Renal cortex interstitium (tissue), 15 donors: ENCODE measurements at places on chromosomes 11 and 22. TPM values are rescaled to one million over a fixed set of nuclear protein-coding genes. Genes with fewer than 3 reads are reported as not detected.
A peak's percentile ranks its signal among the peaks of the same experiment; 100 is the strongest.

Gene ENTHD1
- not detected for polyA plus RNA-seq

DNA sequence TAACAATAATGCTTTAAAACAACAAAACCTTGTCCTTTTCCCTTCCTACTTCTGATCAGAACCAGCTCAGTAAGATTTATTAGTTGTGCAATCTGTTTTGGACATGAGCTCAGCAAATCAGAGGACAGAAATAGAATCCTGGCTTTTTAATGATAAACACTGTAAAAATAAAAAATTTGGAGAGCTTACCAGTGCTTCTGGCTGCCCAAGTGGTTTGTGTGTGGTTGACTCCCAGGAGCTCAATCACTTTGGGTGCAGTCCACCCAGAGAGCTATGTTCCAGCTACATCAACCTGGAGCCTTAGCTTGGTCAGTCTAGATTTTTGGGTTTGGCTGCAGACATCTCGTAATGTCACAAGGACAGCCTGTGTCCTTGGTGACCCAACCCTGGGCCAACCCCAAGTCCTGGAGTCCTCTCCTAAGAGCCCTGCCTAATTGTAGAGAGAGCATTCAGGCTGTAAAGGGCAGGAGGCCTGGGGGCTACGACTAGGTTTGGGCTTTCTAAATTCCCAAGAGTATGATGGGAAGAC is 28.5 kb downstream of the CD44 start:
- DNase-seq, result no peak

DNA sequence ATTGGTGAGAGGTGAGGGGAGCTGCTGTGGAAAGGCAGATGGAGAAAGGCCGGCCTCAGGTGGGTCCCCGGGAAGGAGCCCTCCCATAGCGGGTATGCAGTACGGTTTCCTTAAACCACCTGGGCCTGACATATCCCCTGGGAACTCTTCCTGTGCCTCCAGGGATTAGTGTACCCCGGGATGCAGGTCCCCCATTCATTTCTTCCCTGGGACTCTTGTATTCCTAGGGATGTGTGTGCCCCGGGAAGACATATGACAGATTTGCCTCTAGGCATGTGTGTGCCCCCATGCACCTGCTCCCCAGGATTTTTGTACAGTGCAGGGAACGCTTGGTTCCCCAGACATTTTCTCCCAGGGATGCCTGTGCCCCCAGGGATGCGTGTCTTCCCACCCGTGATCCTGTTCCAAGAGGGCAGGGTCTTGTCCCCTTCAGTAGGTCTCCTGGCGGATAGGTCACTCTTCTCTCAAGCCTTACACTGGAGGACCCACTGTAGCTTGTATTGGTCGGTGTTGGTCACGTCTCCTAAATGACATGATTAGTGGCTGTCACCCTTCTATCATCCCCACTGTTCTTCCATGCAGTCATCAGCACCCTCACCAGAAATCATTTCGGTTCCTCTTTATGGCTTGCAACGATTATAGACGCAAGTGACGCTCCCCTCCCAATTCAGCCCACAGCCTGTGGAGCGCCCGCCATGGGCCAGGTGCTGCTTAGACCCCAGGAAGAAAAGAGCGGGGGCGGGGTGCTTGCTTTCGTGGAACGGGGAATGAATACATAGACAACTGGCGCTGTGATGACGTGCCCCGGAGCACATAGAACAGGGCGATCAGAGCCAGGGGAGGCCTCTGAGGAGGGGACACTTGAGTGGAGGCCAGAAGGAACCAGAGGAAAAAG is 1.3 kb downstream of the PARVB start:
- DNase-seq, result no peak

- no peak for DNase-seq
Observed at GRCh38 chr11:27211370-27212127, 151.5 kb downstream of the CCDC34 start.

DNA sequence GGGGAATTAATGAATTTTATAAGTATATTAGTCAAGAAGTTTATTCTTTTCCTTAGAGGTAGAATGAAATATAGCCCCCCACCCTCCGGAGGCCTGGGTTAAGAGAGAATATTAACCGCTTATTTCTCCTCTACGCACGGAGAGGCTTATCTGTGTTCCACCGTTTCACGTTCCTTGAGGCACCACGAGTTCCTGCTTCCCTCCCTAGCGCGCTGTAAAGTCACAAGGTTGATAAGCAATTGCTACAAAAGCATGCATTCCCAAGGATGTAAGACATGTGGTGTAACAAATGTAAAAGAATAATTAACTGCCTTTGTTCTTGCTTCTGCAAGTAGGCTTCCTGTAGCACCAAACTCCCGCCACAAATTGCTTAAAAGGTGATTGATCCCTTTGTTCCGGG is 1.5 kb upstream of the ANKRD42 start:
- DNase-seq, result no peak

- no peak for DNase-seq
Observed at GRCh38 chr11:128570632-128571031, 16.7 kb downstream of the ETS1 start.

DNA sequence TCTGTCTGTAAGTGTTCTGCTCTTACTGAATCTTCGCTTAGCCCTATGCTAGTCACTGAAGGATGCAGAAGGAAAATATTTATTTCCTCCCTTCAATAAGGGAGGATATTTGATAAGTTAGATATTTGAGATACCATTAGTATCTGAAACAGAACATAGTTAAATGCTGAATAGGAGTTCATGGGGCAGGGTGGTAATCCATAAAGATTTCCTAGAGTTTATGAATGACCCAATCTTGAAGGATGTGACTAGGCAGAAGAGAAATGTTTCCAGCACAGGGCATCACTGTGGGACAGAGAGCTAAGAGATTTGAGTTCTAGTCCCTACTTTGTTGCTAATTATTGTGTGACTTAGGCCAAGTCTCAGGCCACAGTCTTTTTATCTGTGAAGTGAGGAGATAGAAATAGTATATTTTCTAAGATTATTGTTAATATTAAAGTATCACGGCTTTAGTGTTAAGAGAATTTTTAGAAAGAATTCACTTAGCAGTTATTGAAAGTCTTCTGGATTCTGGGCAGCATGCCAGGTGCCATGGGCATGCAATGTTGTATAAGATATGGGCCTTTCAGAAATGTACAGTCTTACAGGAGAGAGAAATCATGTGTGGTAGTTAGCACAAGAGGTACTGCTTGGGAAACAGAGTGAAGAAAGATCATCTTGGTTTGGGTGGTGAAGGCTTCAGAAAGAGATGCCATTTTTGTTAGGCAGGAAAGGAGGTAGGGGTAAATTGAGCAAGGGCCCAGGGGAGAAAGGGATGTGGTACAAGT is 24.0 kb downstream of the SWAP70 start:
- DNase-seq, result no peak

GRCh38 chr11:20046416-20046815 is 113.9 kb downstream of the DBX1 start:
- DNase-seq, result no peak

GRCh38 chr11:62607714-62608113 is 4.9 kb downstream of the EML3 start:
- no peak for DNase-seq

Gene FGF19
- 0.59 TPM for polyA plus RNA-seq

Gene GRIA4
- 0.95 TPM for polyA plus RNA-seq

Gene GAB4
- 0.06 TPM for polyA plus RNA-seq

- DNase-seq, result no peak
Observed at GRCh38 chr22:36874309-36874696, 13.5 kb downstream of the NCF4 start.

- DNase-seq, result no peak
Observed at GRCh38 chr22:24291515-24292201, 21.0 kb downstream of the SPECC1L start.

DNA sequence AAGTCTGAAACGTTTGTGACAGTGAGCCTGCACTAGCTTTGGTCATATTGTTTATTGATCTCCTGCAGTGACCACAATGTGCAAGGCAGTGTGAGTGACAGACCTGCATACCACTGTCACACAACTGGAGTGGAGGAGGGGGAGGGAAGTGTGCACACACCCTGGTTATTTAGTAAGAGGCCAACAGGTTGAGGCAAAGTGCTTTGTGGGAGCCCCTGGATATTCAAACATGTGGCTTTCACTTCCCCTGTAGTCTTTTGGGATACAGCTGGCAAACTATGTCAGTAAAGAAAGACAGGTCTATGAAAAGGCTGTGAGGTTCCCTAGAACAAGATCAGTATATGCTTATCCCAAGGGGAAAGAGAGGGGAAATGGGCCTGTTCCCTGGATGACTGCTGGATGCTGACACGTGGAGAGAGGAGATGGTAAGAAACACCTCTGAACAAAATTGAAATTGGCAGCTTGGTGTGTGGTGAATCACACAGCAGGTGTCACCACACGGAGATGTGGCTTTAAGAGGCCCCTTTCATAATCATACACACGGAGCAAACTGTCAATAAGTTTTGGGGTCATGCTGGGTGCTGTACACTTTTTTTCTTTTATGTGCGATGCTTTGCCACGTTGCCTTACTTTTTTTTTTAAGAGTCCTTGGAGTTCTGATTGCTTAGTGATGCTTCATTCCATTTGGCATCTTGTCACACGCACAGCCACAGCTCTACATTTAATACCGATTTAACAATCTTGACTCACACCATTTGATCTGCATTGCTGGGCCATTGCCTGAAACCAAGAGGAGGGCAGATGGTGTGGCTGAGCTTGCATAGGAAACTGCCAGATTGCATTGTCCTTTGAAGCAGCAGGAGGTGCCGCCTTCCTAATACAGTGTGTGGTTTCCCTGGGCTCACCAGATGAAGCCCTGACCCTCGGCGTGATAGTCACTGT is 11.3 kb downstream of the OSBP2 start:
- no peak for DNase-seq

DNA sequence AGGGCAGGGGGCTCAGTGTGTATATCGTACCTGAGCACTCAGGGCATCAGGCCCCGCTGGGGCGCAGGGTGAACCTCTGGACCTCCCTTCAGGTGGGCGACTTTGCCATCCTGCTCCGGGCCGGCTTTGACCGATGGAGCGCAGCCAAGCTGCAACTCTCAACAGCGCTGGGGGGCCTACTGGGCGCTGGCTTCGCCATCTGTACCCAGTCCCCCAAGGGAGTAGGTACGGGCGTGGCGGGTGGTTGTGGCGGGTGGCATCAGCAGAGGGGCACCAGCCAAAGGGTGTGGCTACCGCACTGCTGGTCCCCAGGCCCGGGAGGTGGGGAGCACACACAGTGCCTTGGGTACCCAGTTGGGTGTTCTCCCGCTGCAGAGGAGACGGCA is 6.3 kb downstream of the SLC39A13 start:
- DNase-seq, result no peak

GRCh38 chr11:2933375-2934020 is 4.3 kb upstream of the PHLDA2 start:
- no peak for DNase-seq

- DNase-seq, result no peak
Observed at GRCh38 chr11:75236062-75236461, 4.5 kb upstream of the TPBGL start.

GRCh38 chr11:68911731-68912130 is 8.0 kb downstream of the IGHMBP2 start:
- no peak for DNase-seq

Gene PARVG
- 2.5 TPM for polyA plus RNA-seq

- no peak for DNase-seq
Observed at GRCh38 chr11:131378931-131379330, 8.5 kb downstream of the NTM start.

Gene WT1
- 236 TPM for polyA plus RNA-seq

Gene SH3BP1
- 24.1 TPM for polyA plus RNA-seq

- no peak for DNase-seq
Observed at GRCh38 chr11:119011476-119012053, 6.6 kb downstream of the RPS25 start.

Gene SYNGR1
- polyA plus RNA-seq, result 23.7 TPM

DNA sequence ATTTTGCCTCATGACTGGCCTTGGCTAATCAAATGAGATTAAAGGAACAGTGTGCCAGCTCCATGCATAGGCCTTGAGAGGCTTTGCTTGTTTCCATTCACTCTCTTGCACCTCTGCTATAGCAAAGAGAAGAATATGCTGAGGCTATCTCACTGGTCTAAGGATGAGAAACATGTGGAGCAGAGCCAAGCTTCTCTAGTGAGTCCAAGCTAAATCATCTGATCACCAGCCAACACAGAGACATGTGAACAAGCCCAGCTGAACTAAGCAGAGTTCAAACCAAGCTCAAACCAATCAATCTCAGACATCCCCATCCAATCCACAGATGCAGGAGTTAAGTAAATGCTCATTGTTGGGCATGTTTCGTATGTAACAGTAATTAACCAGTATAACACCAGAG is 69.4 kb upstream of the API5 start:
- peak; percentile 29 for DNase-seq

GRCh38 chr22:40593460-40594273 is 42.9 kb downstream of the MRTFA start:
- DNase-seq, result no peak

- DNase-seq, result no peak
Observed at GRCh38 chr11:11605821-11606450, 15.9 kb downstream of the GALNT18 start.

Gene IL18BP
- 9.5 TPM for polyA plus RNA-seq

- no peak for DNase-seq
Observed at GRCh38 chr11:17741487-17741886, 6.9 kb downstream of the KCNC1 start.

DNA sequence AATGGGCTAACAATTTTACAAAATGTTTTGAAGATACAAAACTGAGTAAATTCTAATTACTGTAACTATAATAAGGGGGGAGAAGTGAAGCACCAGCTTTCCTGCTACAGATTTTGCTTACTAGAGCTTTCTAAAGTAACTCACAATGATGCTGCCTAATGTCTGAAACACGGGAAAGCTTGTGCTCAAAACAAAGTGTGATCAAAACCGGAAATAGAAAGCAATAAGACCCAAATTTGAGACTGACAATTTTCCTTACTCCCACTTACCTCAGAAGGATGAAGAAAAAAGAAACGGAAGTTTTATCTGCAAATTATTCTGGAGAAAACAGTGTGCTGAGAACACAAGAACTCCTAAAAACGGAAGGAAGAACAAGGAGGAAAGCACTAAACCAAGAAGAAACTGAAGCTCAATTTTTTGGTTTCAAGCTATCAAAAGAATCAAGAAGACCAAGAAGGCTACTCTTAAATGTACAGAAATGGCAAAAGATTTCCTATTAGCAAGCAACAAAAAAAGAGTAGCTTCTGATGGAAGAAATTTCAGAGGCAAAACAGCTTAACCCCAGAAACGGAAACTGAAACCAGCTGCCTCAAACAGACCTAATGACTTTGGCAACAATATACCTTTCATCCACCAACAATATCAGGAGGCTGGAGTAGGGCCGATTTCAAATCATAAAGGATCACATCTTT is 33.4 kb downstream of the AMBRA1 start:
- no peak for DNase-seq

- DNase-seq, result no peak
Observed at GRCh38 chr11:1469911-1470680, 16.5 kb downstream of the MOB2 start.

Gene OR51G1
- not detected for polyA plus RNA-seq

Gene MRGPRX3
- polyA plus RNA-seq, result not detected

DNA sequence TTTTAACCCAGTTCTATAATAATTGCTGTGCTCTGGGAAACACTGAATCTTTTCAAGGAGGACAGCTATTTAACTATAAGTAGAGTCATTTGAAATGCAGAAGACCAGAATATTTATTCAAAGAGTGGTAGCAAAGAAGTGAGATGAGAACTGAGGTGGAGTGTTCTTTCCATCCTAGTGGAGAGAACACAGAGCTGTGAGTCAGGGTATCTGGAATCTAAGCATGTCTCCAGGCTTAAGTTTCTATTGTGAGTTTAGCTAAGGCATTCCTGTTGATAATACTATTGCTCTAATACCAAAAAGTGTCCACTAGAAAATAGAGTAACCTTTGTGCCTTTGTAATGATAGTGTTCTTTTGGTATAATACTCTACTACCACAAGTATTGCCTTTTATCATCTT is 32.4 kb downstream of the JAM3 start:
- no peak for DNase-seq

Gene ZNF215
- polyA plus RNA-seq, result 3.3 TPM

- no peak for DNase-seq
Observed at GRCh38 chr11:47179655-47179991, 2.9 kb upstream of the ARFGAP2 start.

Gene ARHGEF17
- polyA plus RNA-seq, result 106 TPM
